ENCODE measurements at places on chromosomes 7 and 10.

- no peaks in the 10 kb centered on the region for H3K27me3 ChIP-seq
- no peak overlapping the region for H3K4me3 ChIP-seq
- H3K27ac ChIP-seq: no peak overlapping the region
- H3K4me1 ChIP-seq: no peaks in the 10 kb centered on the region
These were observed 803.0 kb downstream of the GRM8 start for GRCh38 chr7:126449611-126450268.

- no peak for DNase-seq
- no peaks in the 10 kb centered on the region for H3K27me3 ChIP-seq
- no peak overlapping the region for H3K4me3 ChIP-seq
- no peaks in the 10 kb centered on the region for H3K4me1 ChIP-seq
- no peak overlapping the region for H3K27ac ChIP-seq
These were observed 5.4 kb downstream of the IFIT2 start for GRCh38 chr10:89307269-89307577.

DNA sequence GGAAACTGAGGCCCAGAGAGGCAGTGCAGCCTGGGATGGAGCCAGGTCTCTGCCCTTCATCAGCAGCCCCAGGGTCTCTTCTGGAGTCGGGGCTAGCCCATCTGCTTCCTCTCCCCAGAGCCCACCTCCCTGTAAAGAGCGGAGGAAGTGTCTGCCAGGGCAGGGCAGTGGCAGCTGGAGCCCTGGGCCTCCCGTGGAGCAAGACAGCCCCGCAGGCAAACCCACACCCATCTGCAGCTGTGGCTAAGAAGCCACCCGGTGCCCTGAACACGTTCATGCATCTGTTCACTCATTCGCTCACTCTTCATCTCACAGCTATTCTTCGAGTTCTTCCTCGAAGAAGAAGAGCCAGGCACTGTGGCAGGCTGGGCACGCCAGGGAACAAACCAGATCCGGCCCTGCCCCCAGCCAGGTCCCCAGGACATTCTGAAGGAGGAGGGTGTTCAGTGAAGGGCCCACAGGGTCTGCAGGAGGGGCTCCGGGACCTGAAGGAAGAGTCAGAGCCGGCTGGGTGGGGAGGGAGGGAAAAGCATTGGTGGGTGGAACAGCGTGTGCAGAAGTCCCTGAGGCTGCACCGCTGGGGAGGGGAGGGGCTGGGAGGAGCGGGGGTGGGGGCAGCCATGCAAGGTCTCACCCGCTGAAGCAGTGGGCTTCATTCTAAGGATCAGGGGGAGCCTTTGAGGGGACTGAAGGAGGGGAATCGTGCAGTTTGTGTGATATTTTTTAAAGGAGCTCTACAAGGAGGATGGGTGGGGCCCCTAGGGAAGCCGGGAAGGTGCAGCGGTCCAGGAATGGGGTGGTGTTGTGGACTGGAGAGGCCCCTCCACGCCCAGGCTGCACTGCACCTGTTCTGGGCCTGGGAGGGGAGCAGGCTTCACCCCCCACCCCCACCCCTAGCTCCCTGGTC is 99.1 kb downstream of the UNCX start:
- no peak overlapping the region for H3K4me3 ChIP-seq
- H3K36me3 ChIP-seq: no peaks in the 10 kb centered on the region
- no peaks in the 10 kb centered on the region for H3K4me1 ChIP-seq

DNA sequence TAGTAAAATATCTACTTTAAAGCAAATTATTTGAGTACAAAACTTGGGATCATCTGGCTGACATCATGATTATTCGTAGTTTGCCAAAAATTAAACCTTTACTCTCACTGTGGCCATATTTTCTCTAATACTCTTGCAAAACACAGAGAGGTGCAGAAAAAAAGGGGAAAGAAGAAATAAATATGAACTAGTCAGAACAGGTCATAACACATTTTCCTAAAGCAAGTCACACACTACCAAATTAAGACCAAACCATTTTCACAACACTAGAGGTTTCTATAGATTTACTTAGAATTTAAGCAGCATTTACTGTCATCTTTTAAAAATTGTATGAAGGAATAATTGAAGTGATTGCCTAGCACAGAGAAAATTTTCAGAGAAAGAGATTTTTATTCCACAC is 726.1 kb downstream of the SORCS1 start:
- DNase-seq: no peak
- H3K36me3 ChIP-seq: no peaks in the 10 kb centered on the region
- H3K27me3 ChIP-seq: no peaks in the 10 kb centered on the region
- H3K27ac ChIP-seq: no peak overlapping the region
- H3K4me3 ChIP-seq: no peak overlapping the region

GRCh38 chr10:61188691-61189090 is 244.7 kb upstream of the RHOBTB1 start:
- no peaks in the 10 kb centered on the region for H3K27me3 ChIP-seq
- H3K4me3 ChIP-seq: no peak overlapping the region
- DNase-seq: no peak
- H3K27ac ChIP-seq: no peak overlapping the region
- H3K4me1 ChIP-seq: no peaks in the 10 kb centered on the region
- H3K36me3 ChIP-seq: no peaks in the 10 kb centered on the region

GRCh38 chr10:91313-91712 is 42.2 kb upstream of the TUBB8 start:
- no peaks in the 10 kb centered on the region for H3K4me1 ChIP-seq
- no peak for DNase-seq
- H3K27ac ChIP-seq: no peak overlapping the region
- H3K36me3 ChIP-seq: no peaks in the 10 kb centered on the region
- no peaks in the 10 kb centered on the region for H3K27me3 ChIP-seq

DNA sequence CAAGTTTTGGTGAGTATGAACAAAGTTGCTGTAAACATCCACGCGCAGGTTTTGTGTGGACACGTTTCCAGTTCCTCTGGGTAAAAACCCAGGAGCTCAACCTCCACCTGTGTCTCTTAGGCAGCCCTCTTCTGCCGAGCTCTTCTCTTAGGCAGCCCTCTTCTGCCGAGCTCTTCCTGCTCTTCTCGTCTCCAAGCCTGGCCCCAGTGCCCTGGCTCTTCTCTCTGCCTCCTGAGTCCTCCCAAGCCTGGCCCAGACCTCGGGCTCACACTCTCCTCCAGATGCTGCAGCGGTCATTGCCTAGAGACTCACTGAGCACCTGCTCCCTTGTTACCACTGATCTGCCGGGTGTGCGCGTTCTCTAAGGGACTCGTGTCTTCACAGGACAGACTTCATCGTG is 38.7 kb upstream of the BNIP3 start:
- no peaks in the 10 kb centered on the region for H3K4me1 ChIP-seq
- H3K36me3 ChIP-seq: no peaks in the 10 kb centered on the region
- H3K27me3 ChIP-seq: no peaks in the 10 kb centered on the region
- H3K4me3 ChIP-seq: no peak overlapping the region
- H3K27ac ChIP-seq: no peak overlapping the region

DNA sequence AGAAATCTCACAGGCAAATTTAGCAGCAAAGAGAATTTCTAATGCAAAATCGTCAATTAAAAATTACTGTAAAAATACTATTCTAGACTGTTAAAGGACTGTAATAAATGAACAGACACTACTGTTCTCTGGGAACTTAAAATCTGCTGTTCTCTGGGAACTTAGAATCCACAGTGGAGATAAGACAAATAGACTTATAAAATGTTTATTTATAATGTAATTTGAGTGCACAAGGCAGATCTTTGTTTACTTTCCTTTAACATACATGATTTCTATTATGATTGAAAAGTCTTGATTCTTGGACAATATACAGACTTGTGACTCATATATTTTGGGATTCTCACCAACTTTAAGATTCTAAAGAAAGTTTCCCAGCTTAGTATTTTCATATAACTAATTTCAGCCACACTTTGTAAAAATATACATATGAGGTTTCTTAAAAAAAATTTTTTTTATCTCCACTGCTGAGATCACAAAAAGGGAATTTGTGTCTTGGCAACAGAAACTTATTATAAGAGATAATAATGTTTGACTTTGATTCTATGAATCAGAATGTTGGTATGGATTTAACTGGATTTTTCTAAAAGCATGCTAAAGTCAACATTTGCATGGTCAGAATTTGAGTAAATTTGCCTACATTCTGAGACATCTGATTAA is 166.3 kb upstream of the RHOBTB1 start:
- no peaks in the 10 kb centered on the region for H3K27me3 ChIP-seq
- no peaks in the 10 kb centered on the region for H3K4me1 ChIP-seq
- H3K27ac ChIP-seq: no peak overlapping the region
- no peak for DNase-seq
- H3K36me3 ChIP-seq: no peaks in the 10 kb centered on the region
- H3K4me3 ChIP-seq: no peak overlapping the region

DNA sequence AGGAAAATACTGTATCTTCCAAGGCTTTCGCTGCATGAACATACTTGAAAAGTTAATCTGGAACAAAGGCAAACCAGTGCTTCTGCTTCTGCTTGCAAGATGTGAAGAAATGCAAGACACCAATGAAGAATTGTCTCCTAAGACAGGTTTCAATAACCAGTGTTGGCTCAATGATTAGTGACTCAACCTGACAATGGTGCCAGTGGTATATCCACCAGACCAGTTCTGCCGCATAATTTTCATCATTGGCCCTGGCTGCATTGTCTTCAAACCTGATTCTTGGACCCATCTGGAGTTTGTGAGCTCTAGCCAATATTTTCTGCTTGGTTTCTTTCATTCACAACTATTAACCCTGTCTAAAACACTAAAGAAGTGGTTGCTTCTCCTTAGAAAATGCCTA is 13.6 kb upstream of the STAMBPL1 start:
- no peak for DNase-seq
- H3K4me3 ChIP-seq: no peak overlapping the region
- no peak overlapping the region for H3K27ac ChIP-seq
- H3K4me1 ChIP-seq: no peaks in the 10 kb centered on the region
